ENCODE measurements at places on chromosomes 7 and 10.

- DNase-seq: no peak
Observed at GRCh38 chr7:135117096-135117495, 30.8 kb upstream of the TMEM140 start.

GRCh38 chr10:72221278-72221677, 5.2 kb upstream of the ASCC1 start:
- no peak for DNase-seq

GRCh38 chr10:24690961-24691512, 32.6 kb downstream of the ARHGAP21 start:
- no peak for DNase-seq

GRCh38 chr10:70370766-70371165, 11.7 kb downstream of the LRRC20 start:
- no peak for DNase-seq

GRCh38 chr10:47329855-47330254, 7.6 kb downstream of the GDF2 start:
- DNase-seq: no peak

GRCh38 chr10:9596368-9596920, 1421.2 kb upstream of the CELF2 start:
- DNase-seq: no peak

DNA sequence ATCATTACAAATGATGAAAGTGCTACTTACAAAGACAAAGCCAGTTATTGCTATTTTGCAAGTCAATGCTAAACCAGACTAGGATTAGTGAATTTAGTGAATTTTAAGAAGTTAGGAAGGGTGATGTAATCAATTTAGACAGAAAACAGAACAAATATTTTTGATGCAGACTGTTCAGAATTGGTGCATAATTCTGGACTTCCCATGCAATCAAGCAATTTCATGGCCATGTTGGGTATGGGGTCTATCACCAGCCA, 85.4 kb downstream of the CH25H start:
- DNase-seq: no peak

DNA sequence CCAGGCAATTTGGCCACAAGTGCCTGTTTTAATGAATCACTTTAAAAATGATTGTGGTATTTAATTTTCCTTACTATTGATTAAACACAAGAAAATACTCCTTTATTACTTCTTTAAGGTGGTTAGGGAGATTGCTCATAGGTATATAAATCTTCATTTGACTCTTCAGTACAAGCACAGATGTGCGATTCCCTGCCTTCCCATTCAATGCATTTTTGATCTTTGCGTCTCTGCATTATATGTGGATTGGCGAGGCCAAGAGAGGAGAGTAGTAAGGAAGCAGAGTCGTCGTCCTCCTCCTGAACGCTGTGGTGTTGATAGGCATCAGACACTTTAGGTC, 683.7 kb downstream of the LRMDA start:
- DNase-seq: no peak

DNA sequence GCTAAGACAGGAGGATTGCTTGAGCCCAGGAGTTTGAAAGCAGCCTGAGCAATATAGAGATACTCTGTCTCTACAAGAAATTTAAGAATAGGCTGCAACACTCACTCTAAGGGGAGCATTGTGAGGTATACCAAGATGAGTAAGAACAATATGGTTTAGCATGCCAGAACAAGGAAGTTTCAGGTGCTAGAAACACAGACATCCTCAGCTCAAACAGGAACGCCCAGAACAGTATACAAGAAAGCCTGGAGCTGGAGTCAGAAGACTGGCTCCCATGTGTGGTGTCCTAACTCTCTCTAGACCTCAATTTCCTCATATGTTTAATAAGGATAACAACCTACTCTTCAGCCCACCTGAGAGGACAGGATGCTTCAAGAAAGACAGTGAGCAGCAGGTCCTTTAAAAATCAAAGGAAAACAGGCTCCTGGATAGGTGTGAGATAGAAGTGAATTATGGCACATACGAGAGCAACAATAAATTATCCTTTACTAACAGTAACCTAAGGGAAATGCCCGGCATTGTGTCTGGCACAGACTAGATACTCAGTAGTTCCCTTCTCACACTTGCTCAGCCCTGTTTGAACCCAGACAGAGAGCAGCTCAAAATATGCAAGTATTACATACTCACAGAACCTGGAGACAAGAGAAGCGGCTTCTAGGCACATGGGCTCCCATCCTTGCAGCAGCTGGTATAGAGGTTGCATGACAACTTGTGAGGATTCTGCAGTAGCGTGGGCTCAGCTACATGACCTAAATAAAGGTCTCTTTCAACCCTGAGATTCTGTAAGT, 45.4 kb downstream of the KAT6B start:
- DNase-seq: no peak

DNA sequence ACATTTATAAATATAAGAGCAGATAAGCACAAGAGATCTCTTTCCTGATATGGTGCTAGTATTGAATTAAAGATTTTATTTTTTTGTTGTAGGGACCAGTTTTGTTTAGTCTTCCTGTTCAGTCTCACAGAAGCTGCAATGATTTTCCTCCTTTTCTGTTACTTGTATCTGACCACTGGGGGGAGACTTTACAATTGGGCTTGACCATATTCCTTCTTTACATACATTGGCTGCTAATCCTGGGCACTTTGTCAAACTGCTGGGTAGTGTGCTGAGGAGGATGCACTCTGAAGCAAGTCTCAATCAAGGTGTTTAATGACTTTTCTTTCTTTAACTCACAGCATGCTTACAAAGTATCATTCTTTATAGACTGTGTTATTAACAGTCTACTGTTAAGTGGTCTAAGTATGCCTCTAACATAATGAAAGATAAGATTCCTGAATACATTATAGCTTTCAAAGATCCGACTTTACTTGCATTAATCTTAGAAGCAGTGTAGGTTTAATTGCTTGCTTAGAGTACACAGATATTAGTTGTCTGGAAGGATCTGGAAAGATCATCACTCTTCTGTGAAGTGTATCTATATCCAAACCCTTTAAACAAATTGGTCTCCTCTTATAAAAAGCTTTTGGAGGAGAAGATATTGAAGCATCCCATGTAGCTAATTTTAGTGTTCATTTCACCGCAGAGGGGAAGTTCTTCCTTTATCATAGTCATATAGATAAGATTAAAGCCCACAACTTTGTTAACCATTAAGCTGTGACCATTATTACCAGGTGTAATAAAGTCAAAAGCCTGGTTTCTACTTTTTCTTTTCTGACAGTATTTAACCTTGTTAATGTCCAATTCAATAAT, 3.1 kb downstream of the PALS2 start:
- no peak for DNase-seq

GRCh38 chr10:113524539-113525490, 28.0 kb upstream of the HABP2 start:
- DNase-seq: no peak

GRCh38 chr10:118672766-118673715, 77.6 kb upstream of the PRLHR start:
- no peak for DNase-seq

GRCh38 chr10:36097696-36098095, 455.6 kb upstream of the FZD8 start:
- DNase-seq: no peak

DNA sequence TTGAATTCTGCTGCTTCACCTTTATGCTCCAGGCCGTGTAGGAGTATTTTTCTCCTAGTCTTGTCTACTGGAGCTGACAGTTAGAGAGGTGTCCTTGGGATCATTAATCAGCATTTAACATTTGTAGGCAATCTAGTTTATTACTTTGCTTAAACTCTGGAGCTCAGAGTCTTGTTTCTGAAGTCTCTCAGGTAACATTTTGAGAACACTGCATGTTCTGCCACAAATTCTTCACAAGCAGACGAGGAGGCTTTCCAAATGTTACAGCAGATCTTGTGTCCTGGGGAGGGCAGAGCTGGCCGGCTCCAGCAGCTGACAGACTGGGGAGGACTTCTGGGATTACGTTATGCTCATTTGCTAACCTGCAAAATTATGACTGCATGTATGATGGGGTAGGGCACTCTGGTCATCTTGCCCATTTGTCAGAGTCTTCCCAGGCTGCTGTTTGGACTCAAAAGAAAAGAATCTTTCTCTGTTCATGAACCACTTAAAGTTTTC, 50.5 kb downstream of the GALNT17 start:
- no peak for DNase-seq

DNA sequence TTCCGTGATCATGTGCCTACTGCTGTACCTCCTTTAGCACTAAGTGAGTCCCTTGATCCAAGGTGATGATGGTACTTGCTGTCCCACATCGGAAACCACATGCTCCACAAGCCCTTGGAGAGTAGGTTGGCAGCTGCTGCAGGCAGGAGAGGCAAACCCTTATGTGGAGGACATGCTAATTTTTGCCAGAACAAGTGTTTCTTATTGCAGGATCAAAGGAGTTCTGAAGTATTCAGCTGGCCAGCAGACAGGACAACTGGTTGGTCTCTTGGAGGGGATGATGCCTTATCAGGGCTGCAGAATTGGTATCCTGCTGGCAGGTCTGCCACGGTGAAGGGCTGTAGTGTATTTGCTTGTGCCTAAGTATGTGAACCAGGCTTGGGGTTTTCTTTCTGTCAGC, 36.8 kb downstream of the NACAD start:
- DNase-seq: no peak

GRCh38 chr7:145848691-145849090, 267.9 kb upstream of the CNTNAP2 start:
- DNase-seq: no peak

DNA sequence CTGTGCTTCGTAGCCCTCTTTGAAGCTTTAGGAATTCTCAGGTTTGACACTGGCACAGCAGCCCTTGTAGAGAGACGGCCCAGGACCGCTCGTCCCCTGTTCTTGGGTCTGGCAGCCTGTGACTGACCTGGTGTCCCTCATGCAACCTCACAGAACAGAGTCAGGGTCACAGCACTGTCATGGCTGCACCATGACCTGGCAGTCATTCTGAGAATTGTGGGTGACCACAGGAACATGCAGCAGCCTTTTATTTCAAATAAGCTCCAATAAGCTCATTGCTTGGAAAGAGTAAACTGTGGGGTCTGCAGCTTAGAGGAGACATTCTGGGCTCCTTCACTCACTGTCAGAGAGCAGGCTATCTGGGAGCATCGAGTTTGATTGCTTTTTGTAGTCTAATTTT, 42.5 kb downstream of the MYO1G start:
- DNase-seq: no peak

DNA sequence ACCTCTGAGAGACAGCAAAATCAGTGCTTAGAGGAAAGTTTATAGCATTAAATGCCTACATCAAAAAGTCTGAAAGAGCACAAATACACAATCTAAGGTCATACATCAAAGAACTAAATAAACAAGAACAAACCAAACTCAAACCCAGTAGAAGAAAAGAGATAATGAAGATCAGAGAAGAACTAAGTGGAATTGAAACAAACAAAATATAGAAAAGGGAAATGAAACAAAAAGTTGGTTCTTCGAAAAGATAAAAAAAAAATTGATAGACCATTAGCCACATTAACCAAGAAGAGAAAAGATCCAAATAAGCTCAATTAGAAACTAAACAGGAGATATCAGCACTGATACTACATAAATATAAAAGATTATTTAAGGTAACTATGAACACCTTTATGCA, 280.0 kb upstream of the NRG3 start:
- no peak for DNase-seq

DNA sequence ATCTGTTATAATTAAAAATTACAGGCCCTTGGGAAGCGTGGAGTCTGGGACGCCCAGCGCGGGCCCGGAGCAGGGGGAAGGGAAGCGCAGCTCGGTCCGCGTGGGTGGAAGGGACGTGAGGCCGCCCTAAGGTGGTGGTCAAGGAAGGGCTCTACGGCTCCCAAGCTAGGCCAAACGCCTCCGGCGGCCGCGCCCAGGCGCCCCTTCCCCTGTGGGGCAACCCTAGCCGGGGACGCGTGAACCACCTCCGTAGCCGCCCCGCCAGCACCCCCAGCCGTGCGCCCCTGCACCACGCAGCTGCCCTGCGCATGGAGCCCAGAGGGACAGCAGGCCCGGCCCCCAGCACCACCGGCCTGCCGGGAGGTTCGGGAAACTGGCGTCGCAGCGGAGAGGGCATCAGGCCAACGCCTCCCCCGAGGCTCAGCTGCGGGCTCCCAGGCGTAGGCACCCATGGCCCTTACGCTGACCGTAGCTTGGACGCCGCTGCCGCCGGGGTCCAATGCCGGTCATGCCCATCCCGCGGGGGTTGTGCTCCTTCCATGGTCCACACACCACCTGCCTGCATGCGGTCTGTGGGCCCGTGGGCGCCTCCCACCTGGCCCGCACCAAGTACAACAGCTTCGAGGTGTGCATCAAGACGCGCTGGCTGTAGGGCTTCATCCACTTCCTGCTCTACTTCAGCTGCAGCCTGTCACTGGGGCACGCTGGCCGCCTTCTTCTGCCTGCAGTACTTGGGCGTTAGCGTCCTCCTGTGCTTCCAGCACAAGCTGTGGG, 166.7 kb downstream of the SEPTIN7 start:
- DNase-seq: no peak

- DNase-seq: no peak
Observed at GRCh38 chr10:122225330-122225729, 45.8 kb upstream of the BTBD16 start.

DNA sequence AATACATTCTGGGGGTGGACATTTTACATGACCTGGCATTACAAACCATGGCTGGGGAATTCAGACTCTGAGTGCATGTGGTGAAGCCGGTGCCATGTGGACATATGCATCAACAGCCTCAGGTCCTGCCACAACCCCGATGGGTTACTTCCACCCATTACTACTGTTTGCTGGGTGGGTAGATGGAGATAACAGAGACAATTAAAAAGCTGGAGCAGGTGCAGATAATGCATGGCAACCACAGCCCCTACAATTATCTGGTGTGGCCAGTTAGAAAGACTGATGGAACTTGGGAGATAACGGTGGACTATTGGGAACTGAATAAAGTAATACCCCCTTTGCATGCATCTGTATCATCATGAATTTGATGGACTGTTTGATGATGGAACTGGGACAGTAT, 21.6 kb upstream of the ADAMTS14 start:
- DNase-seq: no peak

- DNase-seq: no peak
Observed at GRCh38 chr7:12581897-12582296, 11.4 kb downstream of the SCIN start.

DNA sequence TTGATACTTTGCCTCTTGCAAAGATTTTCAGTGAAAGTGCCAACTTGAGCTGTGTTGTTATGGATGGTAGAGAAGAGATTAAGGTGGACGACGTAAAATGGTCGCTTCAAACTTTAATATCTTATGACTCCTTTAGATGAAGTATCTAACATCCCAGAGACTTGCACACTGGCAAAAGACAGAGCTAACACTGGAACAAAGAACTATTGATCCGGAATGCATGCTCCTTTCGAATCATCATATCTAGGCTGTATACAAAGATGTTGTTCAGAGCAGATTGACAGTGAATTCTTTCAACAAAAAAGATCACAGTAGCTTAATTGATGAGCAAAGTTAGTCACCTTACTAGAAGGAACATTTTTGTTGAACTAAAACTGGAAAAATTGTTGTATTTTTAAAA, 592.7 kb downstream of the NXPH1 start:
- DNase-seq: no peak

GRCh38 chr10:92851003-92851402, 2.7 kb downstream of the EXOC6 start:
- DNase-seq: no peak

GRCh38 chr10:14660831-14661230, 113.9 kb downstream of the FAM107B start:
- DNase-seq: no peak

GRCh38 chr7:45203936-45204445, 46.4 kb downstream of the RAMP3 start:
- DNase-seq: no peak
